ENCODE measurements at places on chromosomes 1 and 21.

DNA sequence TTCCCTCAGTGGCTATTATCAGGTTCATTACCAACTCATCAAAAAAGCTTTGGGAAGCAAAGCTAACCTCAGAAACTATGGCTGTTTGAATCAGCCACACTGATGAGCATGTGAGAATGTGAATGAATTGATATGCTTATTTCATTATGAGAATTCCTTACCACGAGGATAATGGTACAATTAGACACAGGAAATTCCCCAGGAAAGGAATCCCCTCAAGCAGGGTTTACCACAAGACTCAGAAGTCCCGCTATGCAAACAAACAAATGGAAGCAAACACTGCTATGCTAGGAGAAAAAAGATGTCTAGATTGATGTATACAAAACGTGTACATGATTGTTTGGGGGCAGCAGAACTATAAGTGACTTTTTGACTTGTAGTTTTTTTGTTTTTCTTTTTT is 205.0 kb downstream of the HMCN1 start:
- DNase-seq: no peak

DNA sequence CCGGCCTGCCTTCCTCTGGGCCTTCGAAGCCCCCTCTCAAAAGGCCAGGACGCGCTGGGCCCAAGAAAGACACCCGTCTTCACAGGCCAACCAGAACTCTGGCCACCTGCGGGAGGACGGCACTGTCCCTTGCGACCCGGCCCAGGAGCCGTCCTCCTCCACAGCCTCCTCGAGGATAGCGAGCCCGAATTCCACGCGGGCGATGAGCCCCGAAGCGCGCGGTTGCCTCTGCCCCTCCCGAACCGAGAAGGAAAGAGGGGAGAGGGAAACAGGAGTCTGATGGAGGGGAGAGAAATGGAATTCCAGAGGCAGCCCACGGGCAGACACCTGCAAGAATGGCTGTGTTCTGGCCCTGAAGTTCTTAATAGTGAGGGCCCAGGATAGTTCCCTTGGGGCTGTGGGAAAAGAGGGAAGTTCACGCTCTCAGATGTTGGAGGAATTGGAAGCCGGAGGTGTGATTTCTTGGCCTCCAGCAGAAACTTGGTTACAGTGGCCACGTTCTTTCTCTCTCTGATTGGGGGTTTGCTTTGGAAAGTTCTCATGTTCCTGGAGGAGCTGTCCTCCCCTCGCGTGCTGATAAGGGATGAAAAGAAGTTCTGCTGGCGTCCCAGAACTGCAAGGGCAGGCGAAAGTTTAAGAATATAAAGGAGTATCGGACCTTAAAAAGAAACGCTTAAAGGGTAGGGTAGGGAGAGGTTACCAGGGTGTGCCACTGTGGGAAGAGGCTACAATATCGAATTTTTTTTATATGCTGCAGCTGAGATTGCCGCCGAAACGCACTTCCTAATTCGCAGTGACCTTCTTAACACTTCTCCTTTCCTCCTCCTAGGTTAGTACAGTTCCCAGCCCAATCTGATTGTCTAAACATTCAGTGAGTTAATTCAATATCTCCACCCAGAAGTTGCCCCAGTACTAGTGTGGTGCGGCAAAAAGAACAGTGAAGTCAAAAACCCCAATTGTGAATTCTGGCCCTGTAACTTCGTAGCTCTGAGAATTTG is 5.8 kb upstream of the SLC44A5 start:
- no peak for DNase-seq

DNA sequence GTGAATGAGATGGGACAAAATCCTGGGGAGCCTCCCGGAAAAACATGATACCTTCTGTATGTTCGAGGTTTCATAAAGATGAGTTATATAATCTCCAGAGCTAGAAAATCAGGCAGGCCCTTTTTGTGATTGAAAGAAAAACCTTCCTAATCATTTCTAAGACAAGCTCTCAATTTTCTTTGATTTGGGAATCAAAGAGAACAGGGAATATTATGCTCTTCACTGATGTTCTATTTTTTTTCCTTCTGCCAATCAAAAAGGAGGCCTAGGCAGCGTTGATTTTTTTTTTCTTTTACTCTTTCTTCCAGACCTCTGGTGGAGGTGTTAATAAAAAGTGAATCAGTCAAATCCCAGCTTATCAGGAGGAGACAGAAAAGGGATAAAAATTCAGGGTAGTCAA is 34.5 kb downstream of the DIRAS3 start:
- DNase-seq: no peak

- no peak for DNase-seq
These were observed 99.1 kb upstream of the CTTNBP2NL start for GRCh38 chr1:112296908-112297307.

DNA sequence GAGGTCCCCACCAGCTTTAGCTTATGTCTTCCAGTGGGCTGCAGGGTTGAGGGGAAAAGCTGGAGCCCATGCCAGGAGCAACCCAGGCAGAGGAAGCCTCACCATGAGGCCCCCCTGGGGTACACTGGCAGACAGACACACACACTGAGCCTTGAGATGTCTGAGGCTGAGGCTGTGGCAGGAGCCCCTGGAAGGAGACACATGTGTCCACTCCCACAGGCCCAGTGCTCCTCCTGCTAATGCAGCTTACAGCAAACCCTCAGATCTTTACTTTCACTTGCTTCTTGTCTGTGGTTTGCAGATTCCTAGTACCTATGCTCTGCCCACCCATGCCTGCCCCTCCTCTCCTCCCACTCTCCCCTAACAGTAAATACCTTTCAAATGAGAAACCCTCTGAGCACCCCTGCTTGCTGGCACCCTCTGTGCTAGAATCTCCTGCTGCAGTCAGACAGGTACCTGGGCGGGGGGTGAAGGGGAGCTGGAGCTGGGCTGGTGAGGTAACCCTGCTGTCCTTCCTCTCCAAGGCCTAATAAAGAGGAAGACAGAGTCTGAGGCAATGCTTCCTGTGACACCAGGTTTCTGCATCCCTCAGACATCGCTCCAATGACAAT is 63.4 kb upstream of the NEK2 start:
- no peak for DNase-seq

GRCh38 chr1:160713161-160713560 is 1.5 kb upstream of the CD48 start:
- DNase-seq: no peak

DNA sequence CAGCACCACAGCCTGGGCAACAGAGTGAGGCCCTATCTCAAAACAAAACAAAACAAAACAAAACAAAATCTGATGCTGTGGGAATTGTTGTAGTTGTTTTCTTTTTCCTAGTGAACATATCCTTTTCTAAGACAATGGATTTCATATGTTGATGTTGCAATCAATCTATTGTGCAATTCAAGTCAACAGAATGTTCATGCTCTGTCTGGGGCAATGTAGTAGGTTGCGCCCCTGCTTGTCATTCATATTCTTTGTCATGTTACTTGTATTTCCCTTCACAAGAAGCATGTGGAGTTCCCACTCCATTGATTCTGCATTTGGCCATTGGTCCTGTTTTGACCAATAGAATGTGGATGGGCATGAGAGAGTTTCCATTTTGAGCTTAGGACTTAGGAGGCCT is 223.9 kb downstream of the DUSP10 start:
- DNase-seq: no peak

GRCh38 chr1:228084797-228085196 is 2.3 kb downstream of the ARF1 start:
- no peak for DNase-seq

GRCh38 chr1:165531021-165531420 is 12.8 kb upstream of the LRRC52 start:
- no peak for DNase-seq
